ENCODE measurements at places on chromosomes 7 and 10.

- DNase-seq: no peak
Observed at GRCh38 chr7:75869776-75870379, 9.0 kb upstream of the RHBDD2 start.

GRCh38 chr10:78406648-78407008, 373.0 kb downstream of the RPS24 start:
- DNase-seq: no peak

DNA sequence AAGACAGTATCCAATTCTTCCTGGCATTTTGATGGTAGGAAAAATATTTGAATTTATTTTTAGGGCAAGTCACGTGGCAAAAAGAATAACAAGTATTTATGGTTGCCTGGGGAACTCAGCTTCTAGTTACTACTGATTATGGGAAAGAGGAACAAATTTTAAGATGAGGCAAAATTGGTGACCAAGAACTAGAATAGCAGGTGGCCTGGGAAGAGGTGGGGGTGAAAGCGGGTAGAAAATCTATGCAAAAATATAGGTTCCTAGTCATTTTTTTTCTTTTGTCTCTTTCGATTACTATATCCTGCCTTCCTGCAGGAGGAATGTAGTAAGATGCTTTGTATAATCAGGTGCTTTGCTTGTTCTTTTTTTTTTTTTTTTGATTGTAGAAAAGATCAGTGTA, 27.8 kb downstream of the ENTPD1 start:
- DNase-seq: no peak

DNA sequence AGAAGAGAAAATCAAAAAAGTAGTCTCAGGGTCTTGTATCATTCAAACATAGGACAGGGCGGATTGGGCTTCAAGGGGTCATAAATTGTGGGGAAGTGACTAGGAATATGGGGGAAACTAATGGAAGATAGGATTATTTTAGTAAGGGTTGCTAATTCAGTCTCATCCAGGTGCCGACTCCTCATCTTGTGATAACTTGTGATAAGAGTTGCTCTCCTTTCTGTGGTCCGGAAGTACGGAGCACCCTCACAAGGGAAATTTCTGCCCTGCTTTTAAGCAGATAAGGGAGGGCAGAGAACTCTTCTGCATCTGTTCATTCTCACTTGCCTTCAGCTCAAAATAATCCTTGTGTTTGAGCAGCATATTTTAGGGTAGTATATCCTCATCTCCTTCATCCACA, 436.4 kb upstream of the LRGUK start:
- no peak for DNase-seq

- no peak for DNase-seq
Observed at GRCh38 chr10:6396652-6397051, 183.4 kb downstream of the PRKCQ start.

DNA sequence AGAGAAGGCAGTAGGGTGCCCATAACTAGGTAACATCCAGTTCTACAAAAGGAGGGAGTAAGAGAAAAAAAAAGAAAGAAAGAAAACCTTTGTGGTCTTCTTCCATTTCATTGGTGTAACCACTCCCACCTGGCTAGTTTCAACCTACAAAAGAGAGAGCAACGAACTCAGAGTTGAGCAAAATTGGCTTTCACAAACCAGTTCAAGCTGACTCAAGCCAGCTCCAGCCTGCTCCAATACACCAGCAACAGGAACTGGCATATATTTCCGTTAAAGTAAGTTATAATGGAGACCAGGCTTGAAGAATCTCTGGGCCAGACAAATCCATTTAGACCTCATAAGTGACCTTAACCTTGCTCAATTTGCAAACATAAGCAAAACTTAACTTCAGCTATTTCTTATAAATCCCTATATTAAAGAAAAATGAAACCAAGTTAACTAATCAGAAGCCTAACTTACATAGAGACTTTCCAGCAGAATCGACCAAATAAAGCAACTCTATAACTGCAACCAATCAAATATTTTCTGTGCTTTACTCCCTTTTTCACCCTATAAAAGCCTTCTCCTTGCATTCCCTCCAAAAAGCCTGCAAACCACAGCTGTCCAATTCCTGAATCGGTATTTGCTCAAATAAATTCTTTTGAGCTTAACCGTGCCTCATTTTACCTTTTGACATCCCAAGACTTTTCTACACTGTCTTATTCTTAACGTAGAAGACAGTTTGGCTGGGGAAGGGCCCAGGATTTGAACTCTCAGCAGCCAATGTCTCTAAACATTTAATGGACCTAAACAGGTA, 10.1 kb downstream of the ANKRD22 start:
- no peak for DNase-seq

DNA sequence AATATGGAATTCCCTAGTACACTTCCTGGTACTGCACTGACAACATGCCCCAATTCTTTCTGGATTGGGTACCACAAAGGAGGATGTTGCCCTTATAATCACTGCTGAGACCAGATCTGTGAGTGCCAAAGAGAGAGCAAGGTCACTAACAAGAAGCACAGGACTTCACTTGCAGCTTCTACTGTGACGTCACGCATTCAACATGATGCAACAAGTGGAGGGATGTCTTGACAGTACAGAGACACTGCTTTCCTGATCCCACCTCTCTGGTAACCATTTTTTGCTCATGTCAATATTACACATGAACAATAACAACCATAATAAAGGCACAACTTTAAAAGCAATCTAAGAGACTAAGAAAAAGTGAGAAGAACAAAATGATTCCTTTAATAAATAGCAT, 414.1 kb upstream of the LRRN3 start:
- no peak for DNase-seq

- no peak for DNase-seq
Observed at GRCh38 chr7:46224363-46224762, 303.3 kb upstream of the IGFBP3 start.

Measured in GDM1 (cell line).